ENCODE measurements at places on chromosomes 6 and 20.

- no peak for DNase-seq
- no peaks in the 10 kb centered on the region for H3K27me3 ChIP-seq
- H3K36me3 ChIP-seq = peaks cover 3% of the 10 kb centered on the region
- H3K27ac ChIP-seq = peak overlapping the region; percentile 48
- H3K4me3 ChIP-seq = no peak overlapping the region
Measured at GRCh38 chr6:136593748-136594490, 43.7 kb upstream of the MAP7 start.

DNA sequence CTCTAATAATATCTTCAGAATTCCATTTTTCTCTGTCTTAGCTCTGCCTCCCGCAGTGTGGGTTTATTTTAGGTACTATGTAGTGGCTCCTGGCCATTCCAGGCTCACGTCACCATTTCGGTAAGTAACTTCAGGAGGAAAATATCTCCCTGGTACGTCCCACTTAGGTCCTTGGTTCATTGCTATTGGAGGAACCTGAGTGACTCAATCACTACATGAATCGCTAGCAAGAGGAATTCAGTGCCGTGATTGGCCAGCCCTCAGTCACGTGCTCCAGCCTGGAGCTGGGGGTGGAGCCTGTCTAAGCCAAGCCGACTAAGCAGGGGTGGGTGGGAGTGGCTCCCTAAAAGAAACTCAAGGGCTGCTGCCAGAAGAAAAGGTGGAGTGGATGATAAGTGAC lies 67.3 kb upstream of the E2F3 start:
- no peak overlapping the region for H3K27ac ChIP-seq
- H3K4me3 ChIP-seq = no peak overlapping the region
- H3K36me3 ChIP-seq = no peaks in the 10 kb centered on the region
- DNase-seq = no peak

DNA sequence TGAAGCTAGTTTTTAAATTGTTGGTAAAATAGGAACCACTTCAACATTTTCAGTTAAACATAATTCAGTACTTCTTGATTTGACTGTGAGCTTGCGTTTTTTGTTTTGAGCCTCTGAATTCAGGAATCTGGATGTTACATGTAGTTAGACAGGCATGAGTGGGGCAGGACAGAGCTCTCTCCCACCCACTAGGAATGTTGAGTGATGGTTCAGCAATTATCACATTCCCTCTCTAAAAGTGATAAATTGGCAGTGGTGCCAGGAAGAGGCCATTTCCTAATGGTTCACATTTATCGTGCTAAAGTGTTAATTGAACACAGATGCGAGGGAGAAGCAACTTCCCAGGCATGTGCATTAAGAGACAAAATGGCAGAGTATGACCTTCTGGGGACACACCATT lies 465.5 kb upstream of the HTR1E start:
- DNase-seq = no peak
- no peaks in the 10 kb centered on the region for H3K27me3 ChIP-seq
- H3K27ac ChIP-seq = no peak overlapping the region
- H3K36me3 ChIP-seq = no peaks in the 10 kb centered on the region

GRCh38 chr6:14709066-14709670 lies 536.7 kb upstream of the JARID2 start:
- H3K4me3 ChIP-seq = no peak overlapping the region
- no peak for DNase-seq
- H3K27ac ChIP-seq = no peak overlapping the region
- no peaks in the 10 kb centered on the region for H3K27me3 ChIP-seq

DNA sequence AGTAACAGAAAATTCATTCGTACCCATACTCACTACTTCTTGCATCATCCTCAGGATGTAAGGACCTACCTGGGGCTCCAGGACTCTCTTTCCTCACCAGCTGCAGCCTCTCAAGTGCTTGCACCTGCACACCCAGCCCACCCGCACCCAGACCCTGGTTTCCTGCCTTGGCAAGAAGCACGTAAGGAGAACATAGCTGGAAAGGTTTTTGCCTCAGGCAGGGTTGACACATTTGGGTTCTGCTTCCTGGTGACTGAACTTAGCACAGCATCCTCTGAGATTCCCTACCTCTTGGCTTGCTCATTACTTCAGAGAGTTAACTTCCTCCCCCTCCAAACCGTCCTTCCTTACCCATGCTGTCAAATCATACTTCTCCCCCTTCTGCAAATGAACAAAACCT lies 556.9 kb downstream of the CD83 start:
- no peak for DNase-seq
- no peak overlapping the region for H3K4me3 ChIP-seq
- H3K36me3 ChIP-seq = no peaks in the 10 kb centered on the region

DNA sequence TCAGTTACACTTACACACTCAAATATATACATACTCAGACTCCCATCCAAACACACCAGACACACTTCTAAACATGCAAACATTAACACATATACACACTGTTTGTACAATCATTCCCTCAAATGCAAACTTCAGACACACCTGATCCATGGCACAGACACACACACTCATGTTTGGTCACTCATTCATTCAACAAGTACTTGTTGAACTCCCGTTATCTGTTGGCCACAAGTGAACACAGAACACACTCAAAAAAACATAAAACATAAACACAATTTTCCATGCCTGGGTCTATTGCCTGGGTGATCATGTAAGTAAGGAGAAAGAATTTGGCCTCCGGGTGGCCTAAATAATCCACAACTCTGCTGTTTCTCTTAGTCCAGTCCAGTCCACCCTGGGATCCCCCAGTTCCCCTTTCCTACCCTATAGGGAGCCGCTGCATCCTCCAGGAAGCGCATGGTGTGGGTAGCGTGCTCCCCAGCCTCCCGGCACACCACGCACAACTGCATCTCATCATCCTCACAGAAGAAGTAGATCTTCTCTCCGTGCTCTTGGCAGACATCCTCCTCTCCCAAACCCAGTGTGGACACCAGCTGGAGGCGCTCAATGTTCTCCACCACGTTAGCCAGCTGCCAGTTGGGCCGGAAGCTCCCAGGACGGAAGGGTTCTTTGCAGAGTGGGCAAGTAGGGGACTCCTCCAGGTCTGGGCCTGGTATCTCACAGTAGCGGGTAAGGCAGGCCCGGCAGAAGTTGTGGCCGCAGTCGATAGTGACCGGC lies 815 bp downstream of the TRIM10 start:
- no peak overlapping the region for H3K4me3 ChIP-seq
- no peaks in the 10 kb centered on the region for H3K27me3 ChIP-seq
- no peak overlapping the region for H3K27ac ChIP-seq
- DNase-seq = no peak
- peaks cover 12% of the 10 kb centered on the region for H3K4me1 ChIP-seq

DNA sequence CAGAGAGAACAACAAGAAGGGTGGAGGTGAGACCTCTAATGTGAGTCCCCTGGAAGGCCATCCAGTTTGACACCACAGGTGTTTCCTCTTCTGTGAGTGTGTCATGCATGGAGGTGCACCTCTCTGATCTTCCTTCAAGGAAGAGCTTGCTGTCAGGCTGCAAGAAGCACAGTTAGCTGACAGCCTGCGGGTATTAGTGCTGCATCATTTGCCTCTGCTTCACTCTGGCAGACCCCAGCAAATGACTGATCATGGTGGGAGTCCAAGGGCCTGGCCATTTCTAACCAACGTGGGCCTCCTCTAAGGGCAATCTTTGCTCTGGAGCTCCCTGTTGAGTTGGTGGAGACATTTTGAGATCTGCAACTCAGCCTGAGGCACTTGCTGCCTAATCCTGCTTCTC lies 206.3 kb downstream of the EPHA7 start:
- no peaks in the 10 kb centered on the region for H3K27me3 ChIP-seq
- H3K4me1 ChIP-seq = no peaks in the 10 kb centered on the region
- H3K27ac ChIP-seq = no peak overlapping the region
- no peaks in the 10 kb centered on the region for H3K36me3 ChIP-seq
- no peak for DNase-seq

GRCh38 chr6:123635567-123635966 lies 1.2 kb downstream of the TRDN start:
- H3K4me3 ChIP-seq = no peak overlapping the region
- H3K36me3 ChIP-seq = no peaks in the 10 kb centered on the region
- no peaks in the 10 kb centered on the region for H3K27me3 ChIP-seq
- no peak for DNase-seq
- no peak overlapping the region for H3K27ac ChIP-seq
- H3K4me1 ChIP-seq = no peaks in the 10 kb centered on the region

GRCh38 chr6:63352544-63353285 lies 32.9 kb upstream of the LGSN start:
- DNase-seq = no peak
- no peaks in the 10 kb centered on the region for H3K27me3 ChIP-seq
- peaks cover 8% of the 10 kb centered on the region for H3K4me1 ChIP-seq
- no peak overlapping the region for H3K4me3 ChIP-seq
- H3K27ac ChIP-seq = peak overlapping the region; percentile 65

DNA sequence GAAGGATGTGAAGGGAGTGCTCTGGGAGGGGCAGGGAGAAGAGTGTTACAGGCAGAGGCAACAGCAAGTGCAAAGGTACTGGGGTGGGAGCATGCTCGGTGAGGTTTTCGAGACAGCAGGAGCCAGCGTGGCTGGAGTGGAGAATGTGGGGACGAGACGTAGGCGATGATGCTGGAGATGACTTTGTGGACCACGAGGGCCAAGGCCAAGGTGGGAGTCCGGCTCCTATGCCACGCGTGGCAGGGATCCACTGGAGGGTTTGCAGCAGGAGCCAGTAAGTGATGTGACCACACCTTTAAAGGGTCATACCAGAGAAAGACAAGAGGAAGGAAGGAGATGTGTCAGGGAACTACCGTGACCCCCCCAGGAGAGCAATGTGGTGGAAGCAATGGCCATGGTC lies 7.3 kb downstream of the PTGIS start:
- H3K4me3 ChIP-seq = no peak overlapping the region
- H3K27me3 ChIP-seq = peaks cover 2% of the 10 kb centered on the region
- H3K4me1 ChIP-seq = peaks cover 7% of the 10 kb centered on the region
- no peak for DNase-seq

GRCh38 chr6:46269447-46270229 lies 98.9 kb upstream of the ENPP5 start:
- H3K36me3 ChIP-seq = no peaks in the 10 kb centered on the region
- H3K27ac ChIP-seq = no peak overlapping the region
- no peaks in the 10 kb centered on the region for H3K4me1 ChIP-seq

DNA sequence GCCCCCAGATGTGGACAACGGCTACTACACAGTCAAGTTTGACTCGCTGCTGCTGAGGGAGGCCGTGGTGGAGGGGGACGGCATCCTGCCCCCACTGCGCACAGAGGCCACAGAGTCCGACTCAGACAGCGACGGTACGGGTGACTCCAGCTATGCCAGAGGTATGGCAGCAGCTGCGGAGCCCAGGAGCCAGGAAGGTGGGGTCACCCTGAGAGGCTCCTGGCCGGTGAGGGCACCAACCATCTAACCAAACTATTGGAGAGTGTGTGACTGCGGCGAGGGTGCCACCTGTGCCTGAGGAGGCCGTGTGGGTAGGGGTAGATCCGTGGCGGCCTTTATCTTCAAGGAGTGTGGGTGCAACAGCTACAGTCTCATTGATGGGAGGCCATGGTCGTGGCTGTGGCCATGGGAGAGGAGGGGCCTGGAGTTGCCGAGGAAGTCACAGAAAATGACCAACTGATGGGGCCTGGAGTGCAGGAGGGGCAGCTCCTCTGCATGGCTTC lies 2.8 kb upstream of the LIME1 start:
- no peak overlapping the region for H3K4me3 ChIP-seq
- H3K36me3 ChIP-seq = peaks cover 34% of the 10 kb centered on the region
- H3K27me3 ChIP-seq = no peaks in the 10 kb centered on the region
- no peak for DNase-seq

DNA sequence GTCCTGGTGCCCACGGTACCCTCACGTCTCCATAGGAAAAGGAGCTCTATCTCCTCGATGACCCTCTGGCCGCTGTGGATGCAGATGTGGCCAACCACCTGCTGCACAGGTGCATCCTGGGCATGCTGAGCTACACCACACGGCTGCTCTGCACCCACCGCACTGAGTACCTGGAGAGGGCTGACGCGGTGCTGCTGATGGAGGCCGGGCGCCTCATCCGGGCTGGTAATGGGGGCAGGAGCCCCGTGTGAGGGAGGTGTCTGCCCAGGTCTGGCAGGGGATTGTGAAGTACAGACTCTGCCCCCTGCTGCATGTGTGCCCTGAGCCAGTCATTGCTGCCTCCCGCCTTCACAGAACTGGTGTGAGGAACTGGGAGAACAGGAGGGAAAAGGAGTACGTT lies 12.4 kb downstream of the DLK2 start:
- H3K27ac ChIP-seq = no peak overlapping the region
- no peaks in the 10 kb centered on the region for H3K27me3 ChIP-seq
- no peaks in the 10 kb centered on the region for H3K4me1 ChIP-seq
- no peak overlapping the region for H3K4me3 ChIP-seq
- DNase-seq = peak; percentile 58
- peaks cover 84% of the 10 kb centered on the region for H3K36me3 ChIP-seq
